Gastroesophageal sphincter (tissue), 4 donors: ENCODE measurements at places on chromosomes 7 and 10.

- ATAC-seq: peak; percentile 27
These were observed 464 bp downstream of the DENND2A start for GRCh38 chr7:140640060-140640637.

GRCh38 chr10:34679177-34679576, 135.9 kb downstream of the PARD3 start:
- no peak for ATAC-seq

- no peak for ATAC-seq
These were observed 799.9 kb downstream of the TNS3 start for GRCh38 chr7:46781901-46782439.

GRCh38 chr10:7788639-7789286, 786 bp downstream of the ATP5F1C start:
- no peak for ATAC-seq

- no peak for ATAC-seq
These were observed 10.4 kb upstream of the SLC25A13 start for GRCh38 chr7:96332325-96332724.
